Stimulated activated CD4-positive, alpha-beta T cell treated with anti-CD3 and anti-CD28 coated beads, TNF-alpha, amount 100 ng/mL, for 1 hour (primary cell): ENCODE measurements at places on chromosomes 1 and 21.

GRCh38 chr1:226882631-226883409 is 12.4 kb downstream of the PSEN2 start:
- no peak for DNase-seq

GRCh38 chr1:23394181-23394580 is 24.5 kb upstream of the ZNF436 start:
- DNase-seq = no peak

DNA sequence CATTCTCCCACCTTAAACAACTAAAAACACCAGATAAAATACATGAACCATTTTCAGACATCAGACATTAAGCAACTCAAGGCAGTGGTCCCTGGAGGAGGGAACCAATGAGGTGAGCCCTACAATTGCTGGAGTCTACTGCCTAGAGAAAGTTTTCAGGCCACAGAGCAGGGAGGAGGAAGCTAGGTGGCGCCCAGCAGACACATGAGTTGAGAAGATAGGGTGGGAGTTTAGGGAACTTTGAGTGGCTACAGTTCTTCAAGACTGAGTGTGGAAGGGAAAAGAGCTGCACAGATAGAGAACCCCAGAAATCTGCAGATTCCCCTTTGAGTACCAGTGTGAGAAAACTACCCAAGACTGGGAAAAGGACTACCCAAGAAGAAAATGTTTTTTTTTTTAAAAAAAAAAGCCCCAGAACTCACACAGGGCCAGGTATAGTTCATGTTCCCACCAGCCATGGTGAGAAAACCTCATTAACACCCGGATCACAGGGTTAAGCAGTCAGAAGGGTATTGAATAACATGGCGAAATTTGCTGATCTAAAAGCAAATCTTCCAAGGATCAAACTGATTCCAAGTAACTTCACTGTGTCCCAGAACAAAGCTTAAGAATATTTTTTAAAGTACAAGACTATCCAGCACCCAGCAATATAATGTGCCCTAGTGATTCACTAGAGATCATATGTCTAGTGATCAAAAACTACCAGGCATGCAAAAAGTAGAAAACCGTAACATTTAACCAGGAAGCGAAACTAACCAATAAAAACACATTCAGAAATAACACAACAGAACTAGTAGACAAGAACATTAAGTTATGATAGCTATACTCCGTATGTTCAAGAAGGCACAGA is 12.0 kb downstream of the ALDH9A1 start:
- no peak for DNase-seq

DNA sequence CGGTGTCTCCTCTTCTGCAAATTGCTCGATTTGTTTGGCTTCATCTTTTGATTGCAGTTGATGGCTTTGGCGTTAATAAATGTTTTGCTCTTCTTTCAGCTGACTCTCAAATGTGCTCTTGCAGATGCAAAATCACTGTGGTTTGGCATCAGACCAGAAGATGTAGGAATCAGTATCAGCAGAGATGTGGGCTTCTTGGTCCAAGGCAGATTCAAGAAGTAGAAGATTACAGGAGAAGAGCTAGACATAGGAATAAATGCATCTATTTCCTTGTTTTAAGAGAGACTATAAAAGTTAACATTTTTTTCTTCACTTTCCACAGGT is 59.8 kb upstream of the BACH1 start:
- no peak for DNase-seq

- no peak for DNase-seq
These were observed 234.1 kb downstream of the NCAM2 start for GRCh38 chr21:21232320-21232719.

DNA sequence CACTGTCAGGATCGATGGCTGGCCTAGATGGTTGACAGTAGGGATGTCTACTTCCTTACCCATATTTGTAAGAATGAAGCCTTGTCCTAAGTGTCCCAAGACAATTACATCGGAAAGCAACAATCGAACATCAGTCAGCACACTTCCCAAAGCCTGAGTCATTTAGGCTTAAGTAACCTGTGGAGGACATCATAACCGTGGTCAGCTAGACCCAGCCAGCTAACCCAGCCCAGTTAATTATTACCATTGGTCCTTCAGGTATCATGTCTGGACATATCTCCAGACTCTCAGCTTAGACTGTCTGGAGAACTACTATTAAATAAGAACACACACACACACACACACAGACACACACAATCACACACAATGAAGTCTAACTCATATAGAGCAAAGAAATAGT is 264.7 kb downstream of the TRABD2B start:
- DNase-seq = no peak

GRCh38 chr1:18635891-18636595 is 5.4 kb downstream of the PAX7 start:
- DNase-seq = no peak

- no peak for DNase-seq
These were observed 21.5 kb downstream of the STPG1 start for GRCh38 chr1:24391882-24392603.

GRCh38 chr21:15138490-15138889 is 73.7 kb upstream of the NRIP1 start:
- no peak for DNase-seq

DNA sequence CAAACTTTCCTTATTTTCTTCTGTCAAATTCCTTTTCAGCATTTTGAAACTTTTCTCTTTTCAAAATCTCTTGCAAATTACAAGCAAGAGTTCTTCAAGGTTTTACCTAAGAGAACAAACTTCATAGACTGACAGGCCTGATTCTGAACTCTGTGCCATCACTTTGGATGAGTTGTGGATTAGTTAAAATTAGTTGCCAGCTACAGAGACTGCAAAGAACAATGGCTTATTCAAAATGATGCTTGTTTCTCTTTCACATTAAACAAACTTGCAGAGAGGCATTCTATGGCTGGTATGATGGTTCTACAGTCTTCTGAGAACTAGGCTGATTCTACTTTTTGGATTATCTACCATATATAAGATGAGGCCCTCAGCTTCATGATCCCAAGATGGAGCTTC is 3.8 kb downstream of the LRRC8B start:
- DNase-seq = no peak

GRCh38 chr1:185040408-185040735 is 5.0 kb upstream of the RNF2 start:
- DNase-seq = no peak
